Activated naive CD8-positive, alpha-beta T cell treated with anti-CD3 and anti-CD28 coated beads, Interleukin-2, amount 10 ng/mL, durations not matched to agents 7 days and 5 days (primary cell): ENCODE measurements at places on chromosomes 11 and 22. TPM values are rescaled to one million over a fixed set of nuclear protein-coding genes. Genes with fewer than 3 reads are reported as not detected.
A peak's percentile ranks its signal among the peaks of the same experiment; 100 is the strongest.

DNA sequence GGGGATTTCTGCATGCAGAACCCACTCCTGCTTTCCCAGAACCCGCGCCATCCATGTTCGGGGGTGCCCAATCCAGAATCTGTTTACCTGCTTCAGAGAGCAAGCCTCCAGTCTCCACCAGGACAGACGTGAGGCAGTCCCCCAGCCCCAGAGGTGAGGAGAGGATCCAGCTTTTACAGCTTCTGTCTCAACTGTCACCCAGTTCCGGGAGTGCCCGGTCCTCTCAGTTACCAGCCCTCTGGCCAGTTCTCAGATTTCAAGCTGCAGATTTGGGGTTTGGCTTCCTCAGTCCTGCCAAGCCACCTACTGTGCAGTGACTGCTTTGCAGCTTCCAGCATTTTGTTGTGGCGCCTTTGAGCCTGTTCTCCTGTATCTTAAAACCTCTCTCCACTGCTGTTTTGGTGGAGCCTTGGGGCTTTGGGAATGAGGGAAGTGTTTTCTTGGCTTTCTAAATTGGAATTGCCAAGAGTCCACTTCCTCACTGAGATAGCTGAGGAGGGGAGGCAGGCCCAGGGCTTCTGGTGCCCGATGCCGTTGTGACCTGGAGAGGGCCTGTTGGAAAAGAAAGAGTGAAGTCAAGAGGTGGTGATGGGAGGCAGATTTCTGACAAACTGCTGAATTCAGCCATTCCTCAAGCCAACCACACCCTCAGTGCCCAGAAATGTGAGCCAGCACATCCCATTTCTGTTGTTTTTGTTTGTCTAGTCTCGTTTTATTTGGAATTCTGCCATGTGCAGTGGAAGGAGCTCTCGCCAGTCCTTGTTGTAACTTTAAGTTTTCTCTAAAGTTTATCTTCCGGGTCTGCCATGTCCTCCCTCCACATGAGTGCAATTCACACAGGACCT is 513.4 kb downstream of the TBC1D22A start:
- no peaks in the 10 kb centered on the region for H3K4me1 ChIP-seq
- H3K4me3 ChIP-seq = no peak overlapping the region
- H3K27me3 ChIP-seq = peaks cover 2% of the 10 kb centered on the region
- no peak for DNase-seq
- H3K36me3 ChIP-seq = no peaks in the 10 kb centered on the region

DNA sequence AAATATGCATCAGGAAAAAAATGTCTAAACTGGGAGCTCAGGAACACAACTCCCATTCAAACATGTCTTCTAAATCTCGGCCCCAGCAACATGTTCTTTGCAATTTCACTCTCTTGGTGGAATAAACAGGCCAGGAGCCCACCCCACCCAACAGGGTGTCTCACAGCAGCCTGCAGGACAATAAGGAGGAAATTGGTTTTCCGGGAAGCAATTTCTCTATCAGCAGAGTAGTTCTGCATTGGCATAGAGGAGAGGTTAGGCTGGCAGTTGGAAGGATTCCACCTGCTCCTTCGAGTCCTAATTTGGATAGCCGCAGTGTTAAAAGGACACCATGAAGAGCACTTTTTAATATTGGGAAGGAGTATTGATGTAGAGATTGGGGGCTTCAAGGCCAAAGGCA is 55.9 kb upstream of the BARX2 start:
- no peak overlapping the region for H3K4me3 ChIP-seq
- DNase-seq = no peak
- H3K4me1 ChIP-seq = no peaks in the 10 kb centered on the region
- H3K36me3 ChIP-seq = no peaks in the 10 kb centered on the region
- H3K27ac ChIP-seq = no peak overlapping the region

DNA sequence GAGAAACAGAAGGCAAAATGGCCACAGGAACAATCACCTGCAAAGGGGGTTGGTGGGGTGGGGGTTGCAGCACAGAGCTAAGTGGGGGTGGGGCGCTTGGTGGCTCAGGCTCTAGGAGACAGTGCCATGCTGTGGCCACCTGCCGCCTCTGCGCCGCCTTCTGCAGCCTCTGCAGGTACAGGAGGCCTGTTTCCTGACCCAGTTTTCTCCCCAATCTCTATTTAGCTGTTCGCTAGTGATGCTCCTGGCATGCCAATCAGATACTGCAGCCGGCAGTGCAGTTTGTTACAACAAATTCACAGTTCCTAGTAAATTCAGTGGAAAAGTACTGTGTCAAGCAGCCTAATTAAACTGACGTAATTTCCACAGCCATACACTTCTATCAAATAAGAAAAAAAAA is 106.4 kb downstream of the SERGEF start:
- no peaks in the 10 kb centered on the region for H3K27me3 ChIP-seq
- H3K4me1 ChIP-seq = no peaks in the 10 kb centered on the region
- H3K4me3 ChIP-seq = no peak overlapping the region
- peaks cover 1% of the 10 kb centered on the region for H3K36me3 ChIP-seq
- no peak for DNase-seq

DNA sequence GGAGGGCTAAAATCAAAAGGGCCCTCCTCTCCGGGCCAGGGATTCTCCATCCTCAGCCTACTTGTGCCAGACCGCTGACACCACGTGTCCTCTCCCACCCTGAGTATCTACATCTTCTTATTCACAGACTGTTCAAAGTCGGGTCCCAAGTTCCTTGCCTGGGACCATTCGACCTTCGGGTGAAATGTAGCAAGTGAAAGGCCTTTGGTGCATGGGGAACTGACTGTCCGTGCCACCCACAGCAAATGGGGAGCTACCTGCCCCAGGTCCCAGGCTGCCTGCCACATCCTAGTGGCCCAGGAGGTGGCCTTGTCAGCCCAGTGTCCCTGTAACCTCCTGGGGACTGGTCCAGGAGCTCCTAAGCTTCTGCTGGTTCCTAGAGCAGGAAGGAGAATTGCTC is 67.3 kb downstream of the RTL6 start:
- no peak overlapping the region for H3K27ac ChIP-seq
- peaks cover 3% of the 10 kb centered on the region for H3K27me3 ChIP-seq
- no peak for DNase-seq
- no peak overlapping the region for H3K4me3 ChIP-seq

- H3K36me3 ChIP-seq = no peaks in the 10 kb centered on the region
- peaks cover 2% of the 10 kb centered on the region for H3K27me3 ChIP-seq
- H3K4me1 ChIP-seq = no peaks in the 10 kb centered on the region
- no peak overlapping the region for H3K4me3 ChIP-seq
- no peak overlapping the region for H3K27ac ChIP-seq
Measured at GRCh38 chr11:93840180-93840579, 10.2 kb downstream of the VSTM5 start.

DNA sequence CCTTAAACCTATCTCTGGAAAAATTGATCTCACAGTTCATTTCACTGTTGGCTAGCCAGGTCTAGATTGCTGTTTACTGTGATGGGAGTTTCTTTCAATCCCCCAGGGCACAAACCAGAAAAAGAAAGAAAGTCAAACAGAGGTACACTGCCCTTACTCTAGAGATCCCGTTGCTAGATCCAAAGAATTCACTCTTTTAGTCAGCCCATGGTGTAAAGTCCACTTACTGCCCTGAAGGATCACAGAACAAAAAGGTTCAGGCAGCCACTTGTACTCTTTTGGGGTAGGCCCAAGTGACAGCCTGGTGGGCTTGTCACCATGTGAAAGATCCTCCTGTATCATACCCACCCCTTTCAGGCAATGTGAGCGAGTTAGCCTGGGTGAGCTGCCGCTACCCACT is 162.6 kb upstream of the CCDC179 start:
- no peak overlapping the region for H3K4me3 ChIP-seq
- peaks cover 2% of the 10 kb centered on the region for H3K27me3 ChIP-seq
- H3K36me3 ChIP-seq = no peaks in the 10 kb centered on the region
- no peak overlapping the region for H3K27ac ChIP-seq
- no peak for DNase-seq
- no peaks in the 10 kb centered on the region for H3K4me1 ChIP-seq

GRCh38 chr22:24418786-24419474 is 8.5 kb upstream of the ADORA2A start:
- no peak for DNase-seq
- H3K4me1 ChIP-seq = peaks cover 4% of the 10 kb centered on the region
- H3K4me3 ChIP-seq = no peak overlapping the region

- H3K4me3 ChIP-seq = no peak within 1 kb of the TSS
- peaks cover 2% of the 10 kb centered on the region for H3K4me1 ChIP-seq
- H3K27me3 ChIP-seq = no peaks in the 10 kb centered on the region
Measured at GRCh38 chr11:45906965-45907611, at the start of gene FREY1. Gene FREY1 (minus strand): TSS chr11:45907271. CDS start chr11:45907245, 26 bp downstream.

GRCh38 chr11:132248580-132248979 is 878.2 kb downstream of the NTM start:
- no peak for DNase-seq
- no peaks in the 10 kb centered on the region for H3K4me1 ChIP-seq
- H3K4me3 ChIP-seq = no peak overlapping the region
- H3K27ac ChIP-seq = no peak overlapping the region
- H3K36me3 ChIP-seq = no peaks in the 10 kb centered on the region

DNA sequence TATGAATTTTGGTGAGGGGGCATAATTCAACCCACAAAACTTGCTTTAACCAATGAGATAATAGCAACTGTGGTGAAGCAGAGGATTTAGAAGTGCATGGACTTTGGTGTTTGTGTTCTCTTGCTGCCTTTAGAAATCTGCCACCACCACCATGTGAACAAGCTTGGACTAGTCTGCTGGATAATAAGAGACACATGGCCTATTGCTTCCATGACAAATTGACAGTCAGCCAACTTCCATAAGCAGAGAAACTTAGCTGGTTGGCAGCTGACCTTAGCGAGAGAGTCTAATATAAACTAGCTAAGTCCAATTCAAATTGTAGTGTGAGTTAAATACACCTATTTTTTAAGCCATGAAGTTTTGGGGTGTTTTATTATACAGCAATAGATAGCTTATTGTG is 482.1 kb upstream of the ANO5 start:
- no peak overlapping the region for H3K27ac ChIP-seq
- no peaks in the 10 kb centered on the region for H3K36me3 ChIP-seq
- no peaks in the 10 kb centered on the region for H3K4me1 ChIP-seq
- no peaks in the 10 kb centered on the region for H3K27me3 ChIP-seq

GRCh38 chr11:110028921-110029320 is 64.3 kb upstream of the ZC3H12C start:
- H3K36me3 ChIP-seq = no peaks in the 10 kb centered on the region
- no peak overlapping the region for H3K4me3 ChIP-seq
- H3K27me3 ChIP-seq = no peaks in the 10 kb centered on the region
- H3K27ac ChIP-seq = no peak overlapping the region

- H3K27me3 ChIP-seq = no peaks in the 10 kb centered on the region
- H3K36me3 ChIP-seq = no peaks in the 10 kb centered on the region
- no peak overlapping the region for H3K27ac ChIP-seq
- no peak for DNase-seq
- no peaks in the 10 kb centered on the region for H3K4me1 ChIP-seq
- no peak overlapping the region for H3K4me3 ChIP-seq
Measured at GRCh38 chr11:99979042-99979441, 708.0 kb upstream of the ARHGAP42 start.

- H3K4me1 ChIP-seq = peaks cover 45% of the 10 kb centered on the region
- H3K4me3 ChIP-seq = peak overlapping the region; percentile 58
- no peak for DNase-seq
- H3K36me3 ChIP-seq = peaks cover 2% of the 10 kb centered on the region
Measured at GRCh38 chr11:17413414-17414316, 25.2 kb upstream of the KCNJ11 start.

DNA sequence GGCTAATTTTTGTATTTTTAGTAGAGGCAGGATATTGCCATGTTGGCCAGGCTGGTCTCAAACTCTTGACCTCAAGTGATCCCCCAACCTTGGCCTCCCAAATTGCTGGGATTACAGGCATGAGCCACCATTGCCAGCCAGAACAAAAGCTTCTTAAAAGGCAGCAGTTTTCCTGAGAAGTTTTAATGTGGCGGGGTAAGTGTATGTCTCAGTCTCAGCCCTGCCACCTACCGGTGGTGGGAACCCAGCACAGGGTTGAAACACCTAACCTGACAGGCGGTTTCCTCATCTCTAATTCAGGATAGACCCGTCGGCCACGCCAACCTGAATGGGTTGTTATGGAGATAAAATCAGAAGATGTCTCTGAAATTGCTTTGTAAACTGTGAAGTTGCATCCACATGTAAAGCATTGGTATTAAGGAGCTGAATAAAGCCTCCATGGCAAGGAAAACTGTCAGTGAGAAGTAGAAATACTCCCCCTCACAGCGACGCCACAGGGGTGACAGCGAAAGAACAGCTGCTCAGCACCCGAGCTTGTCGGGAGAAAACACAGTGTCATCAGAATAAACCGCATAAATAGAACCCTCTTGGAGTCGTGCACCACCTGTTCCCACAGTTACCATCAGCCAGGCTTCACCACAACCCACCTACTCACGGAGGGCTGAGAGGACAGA is 165.9 kb upstream of the NCAM1 start:
- H3K36me3 ChIP-seq = no peaks in the 10 kb centered on the region
- no peaks in the 10 kb centered on the region for H3K27me3 ChIP-seq
- no peak for DNase-seq
- H3K4me1 ChIP-seq = peaks cover 12% of the 10 kb centered on the region
- H3K27ac ChIP-seq = no peak overlapping the region

DNA sequence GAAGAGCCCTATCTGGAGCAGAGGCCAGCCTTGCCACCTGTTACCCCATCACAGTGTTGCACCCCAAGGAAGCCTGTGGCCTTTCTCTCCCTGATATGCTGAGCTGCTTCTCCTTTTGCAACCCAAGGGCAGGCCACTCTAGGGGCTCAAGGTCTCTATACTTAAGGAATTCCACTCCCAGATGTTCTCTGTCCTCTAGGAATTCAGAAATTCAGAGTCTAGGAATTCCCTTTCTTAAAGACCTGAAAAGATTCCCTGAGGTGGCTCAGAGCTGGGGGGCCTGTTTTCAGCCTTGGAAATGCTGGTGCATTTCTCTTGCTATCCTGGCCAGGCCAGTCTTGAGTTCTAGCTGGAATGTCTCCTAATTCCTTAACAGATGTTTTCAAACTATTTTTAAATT is 68.0 kb upstream of the OLFML1 start:
- peaks cover 4% of the 10 kb centered on the region for H3K4me1 ChIP-seq
- no peak for DNase-seq
- H3K27ac ChIP-seq = no peak overlapping the region
- H3K4me3 ChIP-seq = no peak overlapping the region
- no peaks in the 10 kb centered on the region for H3K36me3 ChIP-seq

Gene APOA4
- total RNA-seq = not detected

Gene DDIAS
- 10.6 TPM for total RNA-seq

Gene CDON
- 3.4 TPM for total RNA-seq

Gene CCDC116
- total RNA-seq = 0.79 TPM

Gene BCO2
- 2.4 TPM for total RNA-seq

Gene RIC8A
- total RNA-seq = 111 TPM

Gene OR5I1
- not detected for total RNA-seq

Gene SLC25A17
- 17.8 TPM for total RNA-seq

Gene MS4A12
- not detected for total RNA-seq

Gene L3MBTL2
- total RNA-seq = 37.5 TPM

Gene DEUP1
- not detected for total RNA-seq

Gene CFAP300
- total RNA-seq = not detected

Gene PHF21B
- not detected for total RNA-seq

Gene MMP10
- not detected for total RNA-seq
